ENCODE measurements at places on chromosomes 7 and 10. TPM values are rescaled to one million over a fixed set of nuclear protein-coding genes. Genes with fewer than 3 reads are reported as not detected.

Gene OLAH
- 15.8 TPM for total RNA-seq

Gene CYP26A1
- not detected for total RNA-seq

Gene PRR15
- total RNA-seq = 1.3 TPM

Gene EPHB4
- total RNA-seq = 175 TPM

Gene SOSTDC1
- total RNA-seq = 0.24 TPM

Gene IL2RA
- not detected for total RNA-seq
